ENCODE measurements at places on chromosomes 4 and X. TPM values are rescaled to one million over a fixed set of nuclear protein-coding genes. Genes with fewer than 3 reads are reported as not detected.

DNA sequence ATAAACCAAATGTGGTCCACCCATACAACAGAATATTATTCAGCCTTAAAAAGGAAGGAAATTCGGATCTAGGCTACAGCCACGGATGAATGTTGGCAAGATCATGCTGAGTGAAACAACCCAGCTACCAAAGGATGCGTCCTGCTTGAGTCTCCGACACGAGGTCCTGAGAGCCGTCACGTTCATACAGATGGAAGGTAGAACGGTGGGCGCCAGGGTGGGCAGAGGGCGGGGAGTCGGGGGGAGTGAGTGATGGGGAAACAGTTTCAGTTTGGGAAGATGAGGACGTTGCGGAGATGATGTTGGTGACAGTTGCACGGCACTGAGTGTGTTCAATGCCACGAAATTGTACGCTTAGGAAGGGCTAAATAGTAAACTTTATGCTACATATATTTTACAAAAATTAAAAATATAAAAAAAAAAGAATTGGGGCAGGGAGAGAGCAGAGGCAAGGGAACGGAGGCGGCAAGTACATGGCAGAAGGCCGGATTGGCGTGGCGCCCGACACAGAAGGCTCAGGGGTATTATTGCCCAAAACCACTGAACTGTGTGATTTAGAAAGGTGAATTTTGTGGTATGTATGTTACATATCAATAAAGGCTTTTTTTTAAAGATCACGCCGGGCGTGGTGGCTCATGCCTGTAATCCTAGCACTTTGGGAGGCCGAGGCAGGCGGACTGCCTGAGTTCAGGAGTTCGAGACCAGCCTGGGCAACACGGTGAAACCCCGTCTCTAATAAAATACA is 14.8 kb upstream of the MXD4 start:
- no peak for DNase-seq

DNA sequence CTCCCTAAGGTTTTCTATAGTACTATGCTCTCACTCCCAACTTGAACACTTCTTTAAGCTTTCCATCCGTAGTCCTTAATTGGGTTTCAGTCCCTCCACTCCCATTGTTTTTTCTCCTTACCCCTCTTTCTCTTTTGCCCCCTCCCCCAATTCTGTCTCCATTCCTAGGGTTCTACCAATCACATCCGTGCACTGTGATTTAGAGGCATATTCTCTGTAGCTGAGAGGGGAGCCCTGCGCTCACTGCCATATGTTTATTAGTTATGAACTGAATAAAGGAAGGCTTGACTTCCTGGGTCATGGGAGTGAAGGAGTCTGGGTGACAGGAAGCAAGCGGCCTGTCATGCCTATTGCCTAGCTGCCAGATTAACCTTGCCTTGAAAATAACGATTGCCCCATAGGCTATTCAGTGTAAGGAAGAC is 471 bp downstream of the MCTS1 start:
- DNase-seq, result no peak

GRCh38 chr4:104128850-104129213 is 365.9 kb downstream of the CXXC4 start:
- no peak for DNase-seq

DNA sequence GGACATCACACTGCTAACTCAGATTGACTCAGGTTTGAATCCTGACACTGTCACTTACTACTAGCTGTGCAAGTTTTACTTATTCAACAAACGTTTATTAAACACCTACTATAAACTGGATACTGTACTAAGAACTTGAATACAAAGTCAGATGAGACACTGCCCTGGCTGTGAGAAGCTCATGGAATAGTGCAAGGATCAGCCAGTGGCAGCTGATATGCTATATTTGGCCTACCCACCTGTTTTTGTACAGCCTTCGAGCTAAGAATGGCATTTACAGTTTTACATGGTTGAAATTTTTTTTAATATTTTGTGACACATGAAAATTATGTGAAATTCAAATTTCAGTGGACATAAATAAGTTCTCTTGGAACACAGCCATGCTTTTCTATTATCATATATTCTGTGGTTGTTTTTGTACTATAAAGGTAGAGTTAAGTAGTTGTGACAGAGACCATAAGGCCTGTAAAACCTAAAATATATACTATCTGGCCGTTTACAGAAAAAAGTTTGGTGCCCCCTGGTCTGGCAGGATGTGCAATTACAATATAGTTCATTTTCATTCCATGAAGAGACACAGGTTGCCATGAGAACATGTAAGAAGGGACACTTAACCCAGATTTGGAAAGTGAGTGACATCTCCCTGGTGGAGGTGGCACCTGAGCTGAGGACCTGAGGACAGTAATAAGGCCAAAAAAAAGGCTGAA is 3.4 kb upstream of the SEC24D start:
- no peak for DNase-seq

Gene ITIH6
- total RNA-seq, result not detected

- no peak for DNase-seq
Measured at GRCh38 chr4:25297528-25298242, 14.9 kb upstream of the ZCCHC4 start.

Gene CT45A1
- not detected for total RNA-seq

GRCh38 chr4:105345838-105346237 is 128.0 kb downstream of the PPA2 start:
- DNase-seq, result no peak

Gene DRD5
- 0.12 TPM for total RNA-seq

Gene PDZD4
- total RNA-seq, result 3.5 TPM

Gene CDKL2
- 1.3 TPM for total RNA-seq

Gene NMU
- 0.77 TPM for total RNA-seq

- DNase-seq, result no peak
Measured at GRCh38 chrX:65783746-65784145, 116.3 kb downstream of the MSN start.

Gene DGAT2L6
- total RNA-seq, result not detected

DNA sequence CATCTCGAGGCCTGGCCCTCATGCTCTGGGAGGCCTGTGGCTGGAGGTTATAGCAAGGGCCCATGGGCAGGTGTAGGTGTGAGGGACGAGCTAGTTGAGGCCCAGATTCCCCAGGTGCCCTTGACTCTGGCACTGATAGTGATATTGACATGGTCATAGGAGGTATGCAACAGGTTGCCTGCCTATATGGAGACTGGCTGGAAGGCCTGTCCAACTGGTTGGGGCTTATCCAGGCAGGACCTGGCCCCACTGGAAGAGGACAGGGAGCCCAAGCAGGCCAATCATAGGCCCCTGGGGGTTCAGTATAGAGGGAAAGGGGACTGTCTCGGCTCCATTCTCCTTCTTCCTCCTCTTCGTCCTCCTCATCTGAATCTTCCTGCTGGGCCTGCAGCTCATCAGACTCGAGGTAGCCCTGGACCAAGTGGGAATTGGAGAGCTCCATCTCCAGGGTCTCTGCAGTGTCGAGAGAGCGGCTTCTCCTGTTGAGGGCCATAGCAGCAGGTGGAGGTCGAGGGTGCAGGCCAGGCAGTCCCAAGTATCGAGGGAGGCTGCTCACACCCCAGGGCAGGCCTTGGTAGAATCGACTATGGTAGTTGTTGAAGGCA is 15.3 kb downstream of the AMER1 start:
- no peak for DNase-seq

- DNase-seq, result no peak
Measured at GRCh38 chr4:127284236-127284635, 348.5 kb upstream of the INTU start.

GRCh38 chrX:38940547-38940946 is 139.3 kb downstream of the MID1IP1 start:
- no peak for DNase-seq

Gene HPGD
- 1.8 TPM for total RNA-seq

DNA sequence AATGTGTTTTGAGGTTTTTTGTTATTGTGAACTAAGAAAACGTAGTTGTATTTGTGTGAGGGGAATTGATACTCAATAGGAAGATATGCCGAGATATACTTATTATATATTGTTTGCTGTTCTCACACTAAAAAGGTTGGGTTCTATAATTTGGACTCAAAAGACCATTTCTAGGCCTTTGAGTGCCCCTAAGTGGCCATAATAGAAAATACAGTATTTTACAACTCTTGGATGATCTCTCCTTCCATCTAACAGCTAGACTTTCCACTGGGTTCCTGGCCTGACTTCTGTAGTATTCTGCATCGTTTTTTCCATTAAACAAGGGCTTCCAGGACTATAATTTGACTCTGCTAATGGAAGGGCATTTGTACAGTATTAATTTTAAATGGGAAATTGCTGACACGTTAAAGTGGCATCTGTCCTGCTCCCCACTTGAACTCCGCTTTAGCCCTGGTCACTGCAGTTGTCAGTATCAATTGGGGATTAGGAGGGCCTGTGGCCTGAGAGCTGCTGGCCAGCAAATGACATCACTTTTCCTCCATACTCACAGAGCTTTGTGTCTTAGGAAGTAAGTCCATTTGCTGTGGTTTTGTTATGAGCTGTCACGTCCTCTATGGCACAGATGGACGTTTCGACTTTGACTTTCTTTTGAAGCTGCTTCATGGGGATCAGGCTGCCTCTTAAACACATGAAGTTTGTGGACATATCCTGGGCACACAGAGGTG is 176.9 kb downstream of the SLIT2 start:
- DNase-seq, result no peak

Gene CT45A6
- not detected for total RNA-seq

GRCh38 chr4:8505229-8505628 is 64.7 kb downstream of the TRMT44 start:
- no peak for DNase-seq

GRCh38 chr4:40831146-40831907 is 81.6 kb downstream of the NSUN7 start:
- DNase-seq, result no peak

Gene XK
- total RNA-seq, result 0.55 TPM

GRCh38 chrX:82666355-82666754 is 841.7 kb upstream of the POU3F4 start:
- DNase-seq, result no peak

Gene APOO
- total RNA-seq, result 19.6 TPM

DNA sequence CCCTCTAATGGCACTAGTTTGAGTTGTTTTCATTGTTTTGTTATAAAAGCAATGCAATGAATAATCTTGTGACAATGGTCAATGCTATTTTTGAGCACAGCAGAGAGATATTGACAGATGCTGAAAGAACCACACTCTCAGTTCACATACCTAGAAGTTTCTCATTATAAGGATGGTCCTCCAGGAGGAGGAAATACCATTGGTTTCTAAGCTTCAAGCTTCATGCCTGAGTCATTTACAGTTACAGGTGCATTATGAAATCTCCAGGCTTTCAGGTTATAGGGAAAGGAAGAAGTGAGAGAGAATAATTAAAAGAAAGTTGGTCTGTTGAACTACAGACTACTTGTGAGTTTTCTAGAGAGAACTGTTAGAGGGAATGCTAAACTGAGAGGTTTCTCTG is 75.3 kb downstream of the PWWP3B start:
- no peak for DNase-seq

DNA sequence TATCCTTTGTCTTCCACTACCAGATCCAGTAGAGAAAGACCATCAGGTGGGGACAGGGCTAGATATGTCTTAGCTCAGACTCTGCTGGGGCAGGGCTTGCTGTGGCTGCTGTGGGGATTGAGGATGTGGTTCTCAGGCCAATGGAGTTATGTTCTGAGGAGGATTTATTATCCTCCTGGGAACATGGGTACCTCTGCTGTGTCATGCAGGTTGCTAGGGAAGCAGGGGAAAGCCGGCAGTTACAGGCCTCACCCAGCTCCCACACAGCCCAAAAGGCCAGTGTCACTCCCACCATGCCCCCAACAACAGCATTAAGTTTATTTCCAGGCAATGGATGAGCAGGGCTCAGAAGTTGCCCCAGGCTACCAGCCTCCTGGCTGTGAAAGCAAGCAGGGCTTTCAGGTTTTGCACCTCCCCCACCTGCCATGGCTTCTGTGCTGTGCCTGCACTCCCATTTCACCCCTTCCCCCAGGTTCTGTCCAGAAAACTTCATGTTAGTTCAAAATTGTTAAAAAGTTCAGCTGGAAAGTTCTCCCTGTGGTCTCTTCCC is 879.9 kb downstream of the ARAP2 start:
- no peak for DNase-seq

- no peak for DNase-seq
Measured at GRCh38 chrX:295136-295535, 14.0 kb downstream of the PLCXD1 start.

- DNase-seq, result no peak
Measured at GRCh38 chr4:139018501-139018900, 2.9 kb downstream of the NOCT start.

- no peak for DNase-seq
Measured at GRCh38 chr4:161249779-161250440, 913.9 kb downstream of the FSTL5 start.

Gene HSPA4L
- 12.6 TPM for total RNA-seq

- no peak for DNase-seq
Measured at GRCh38 chrX:4850312-4850711, 1136.9 kb upstream of the PRKX start.

- no peak for DNase-seq
Measured at GRCh38 chr4:25107827-25108516, 52.3 kb downstream of the SEPSECS start.

DNA sequence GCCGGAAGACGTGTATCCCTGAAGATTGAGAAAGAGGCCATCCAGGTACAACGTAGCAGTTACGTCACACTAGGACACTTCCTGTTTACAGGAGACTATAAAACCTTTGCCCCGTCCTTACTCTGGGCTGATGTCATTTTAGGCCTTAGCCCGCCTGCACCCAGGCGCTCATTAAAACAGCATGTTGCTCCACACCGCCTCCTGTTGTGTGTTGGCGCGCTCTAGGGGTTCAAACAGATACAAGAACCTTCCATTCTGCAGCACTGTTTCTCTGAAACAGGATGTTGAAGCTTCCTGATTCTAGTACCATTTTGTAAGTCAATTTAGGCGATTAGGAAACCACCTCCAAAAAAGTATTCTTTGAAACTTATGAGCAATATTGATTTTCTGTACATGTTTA is 722.1 kb downstream of the PCDH7 start:
- no peak for DNase-seq

DNA sequence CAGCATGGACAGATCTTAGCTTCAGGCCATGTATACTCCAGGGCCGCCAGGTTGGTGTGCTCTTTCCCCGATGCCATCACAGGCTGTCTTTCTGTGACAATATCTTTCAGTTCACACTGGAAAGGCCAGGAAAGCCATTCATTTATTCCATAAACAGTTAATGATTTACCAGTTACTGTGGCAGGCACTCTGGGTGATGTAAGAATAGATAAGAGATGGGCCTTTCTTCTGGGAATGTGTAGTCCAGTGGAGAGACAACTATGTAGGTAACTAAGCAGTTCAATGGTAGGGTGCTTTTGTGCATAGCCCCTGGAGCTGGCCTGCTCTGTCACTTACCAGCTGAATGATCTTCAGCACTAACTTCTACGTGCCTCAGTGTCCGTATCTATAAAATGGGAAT is 46.3 kb upstream of the LEF1 start:
- DNase-seq, result no peak

Gene HTR2C
- not detected for total RNA-seq

GRCh38 chr4:128780688-128781087 is 28.8 kb upstream of the JADE1 start:
- DNase-seq, result no peak

DNA sequence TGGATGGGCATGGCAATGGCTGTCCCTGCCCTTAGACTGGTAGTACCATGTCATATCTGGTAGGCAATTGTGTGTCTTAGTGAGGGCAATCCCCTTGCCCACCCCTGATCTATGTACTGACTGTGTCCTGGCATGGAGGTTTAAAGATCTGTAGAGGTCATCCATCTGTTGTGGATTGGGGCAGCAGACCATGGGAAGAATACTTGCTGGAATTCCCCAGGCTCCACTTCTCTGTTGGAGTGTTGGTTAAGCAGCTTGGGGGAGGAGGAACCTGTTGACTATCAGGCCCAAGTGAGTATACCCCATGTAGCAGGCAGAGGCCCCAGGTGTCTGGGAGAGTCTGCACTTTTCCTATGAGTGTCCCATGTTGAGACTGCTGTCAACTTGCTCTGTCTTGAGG is 246.7 kb upstream of the DIPK2B start:
- DNase-seq, result no peak

GRCh38 chrX:18151649-18152048 is 69.0 kb downstream of the BEND2 start:
- no peak for DNase-seq

Measured in ovary (tissue), 10 donors.